Stimulated activated CD4-positive, alpha-beta T cell treated with anti-CD3 and anti-CD28 coated beads, Interleukin-12 subunit alpha, Interleukin-12 subunit beta, amount 100 ng/mL, for 24 hours (primary cell): ENCODE measurements at places on chromosomes 5 and 9.

DNA sequence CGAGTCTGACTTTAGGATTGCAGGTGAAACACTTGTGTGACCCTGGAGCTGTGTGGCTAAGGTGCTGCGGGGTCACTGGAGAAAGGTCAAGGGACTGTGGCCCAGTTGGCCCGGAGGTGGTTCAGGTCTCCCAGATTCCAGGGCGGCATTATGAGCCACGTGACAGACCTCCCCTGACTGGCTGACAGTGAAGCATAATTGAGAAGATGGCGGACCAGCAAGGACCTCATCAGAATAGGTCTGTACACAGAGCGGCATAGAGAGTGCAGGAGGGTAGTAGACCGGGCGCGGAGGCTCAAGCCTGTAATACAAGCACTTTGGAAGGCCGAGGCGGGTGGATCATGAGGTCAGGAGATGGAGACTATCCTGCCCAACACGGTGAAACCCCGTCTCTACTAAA is 815 bp upstream of the ODF2 start:
- DNase-seq = no peak

DNA sequence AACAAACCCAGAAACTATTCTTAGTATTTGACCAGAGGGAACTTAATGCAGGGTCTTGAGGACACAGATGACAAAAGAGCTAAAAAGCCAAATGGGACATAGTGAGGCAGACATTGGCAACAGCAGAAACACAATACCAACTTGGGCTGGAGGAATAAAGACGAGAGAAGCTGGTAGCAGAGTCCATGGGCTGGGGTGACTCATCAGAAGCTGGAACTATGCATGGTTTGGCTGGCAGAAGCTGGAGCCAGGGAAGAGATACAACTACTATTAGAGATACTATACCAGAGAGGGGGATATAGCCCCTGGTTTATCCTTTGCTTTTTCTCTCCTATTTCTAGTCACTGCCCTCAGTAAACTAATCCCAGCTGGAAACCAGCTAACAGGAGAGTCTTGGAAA is 29.2 kb upstream of the DPYSL3 start:
- DNase-seq = no peak

- DNase-seq = no peak
These were observed 3.9 kb downstream of the MEGF9 start for GRCh38 chr9:120710110-120710981.

DNA sequence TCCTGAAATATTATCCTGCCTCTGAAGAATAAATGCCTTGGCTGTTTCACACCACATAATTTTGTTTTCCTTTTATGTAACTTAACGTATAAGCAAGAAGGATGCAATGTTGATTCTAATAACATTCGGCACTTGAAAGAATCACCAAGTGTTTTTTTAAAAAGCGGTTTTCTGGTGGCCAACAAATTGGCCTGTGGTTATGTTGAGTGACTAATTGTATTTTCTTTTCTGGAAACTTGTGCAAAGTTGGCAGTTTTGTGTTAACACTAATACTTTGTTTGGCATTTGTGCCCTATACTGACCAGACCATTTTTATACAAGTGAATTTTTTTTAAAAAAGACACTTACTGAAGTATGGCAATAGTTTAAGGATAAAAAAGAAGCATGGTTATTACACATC is 452.7 kb downstream of the BNC2 start:
- DNase-seq = no peak

DNA sequence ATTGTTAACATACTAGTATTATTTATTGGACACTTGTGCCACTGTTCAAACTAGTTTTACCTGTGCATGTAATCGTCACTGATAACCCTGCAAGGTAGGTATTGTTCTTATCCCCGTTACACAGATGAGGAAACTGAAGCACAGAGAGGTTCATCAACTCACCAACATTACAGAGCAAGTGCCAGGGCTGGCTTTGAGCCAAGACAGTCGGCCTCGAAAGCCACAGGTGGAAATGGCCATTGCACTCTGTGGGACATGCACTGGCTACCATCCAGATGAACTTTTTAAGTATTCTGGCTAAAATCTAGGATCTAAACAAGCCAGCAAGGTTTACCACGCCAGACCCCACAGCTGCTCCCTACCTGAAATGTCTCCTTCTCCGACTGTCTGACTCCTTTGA is 57.9 kb downstream of the TEX10 start:
- DNase-seq = no peak

GRCh38 chr5:68194386-68194785 is 21.2 kb upstream of the PIK3R1 start:
- no peak for DNase-seq

- DNase-seq = no peak
These were observed 688.6 kb upstream of the SEMA6A start for GRCh38 chr5:117263231-117263630.

DNA sequence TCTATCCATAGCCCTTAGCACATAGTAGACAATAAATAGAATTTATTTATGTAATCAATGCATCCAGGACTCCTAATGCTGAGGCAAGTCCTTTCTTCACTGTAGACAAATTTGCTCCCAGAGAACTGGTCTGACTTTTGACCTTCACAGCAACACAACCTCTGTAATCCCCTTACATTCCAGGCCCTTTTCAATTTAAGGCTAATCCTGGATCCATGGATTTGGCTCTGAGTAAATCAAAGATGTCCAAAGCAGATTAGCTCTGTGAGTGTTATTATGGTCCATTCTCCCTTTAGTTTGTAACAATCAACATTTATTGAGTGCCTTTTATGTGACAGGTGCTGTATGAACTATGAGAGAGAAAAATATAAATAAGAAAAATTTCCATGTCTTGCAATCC is 27.4 kb upstream of the TMC1 start:
- no peak for DNase-seq

DNA sequence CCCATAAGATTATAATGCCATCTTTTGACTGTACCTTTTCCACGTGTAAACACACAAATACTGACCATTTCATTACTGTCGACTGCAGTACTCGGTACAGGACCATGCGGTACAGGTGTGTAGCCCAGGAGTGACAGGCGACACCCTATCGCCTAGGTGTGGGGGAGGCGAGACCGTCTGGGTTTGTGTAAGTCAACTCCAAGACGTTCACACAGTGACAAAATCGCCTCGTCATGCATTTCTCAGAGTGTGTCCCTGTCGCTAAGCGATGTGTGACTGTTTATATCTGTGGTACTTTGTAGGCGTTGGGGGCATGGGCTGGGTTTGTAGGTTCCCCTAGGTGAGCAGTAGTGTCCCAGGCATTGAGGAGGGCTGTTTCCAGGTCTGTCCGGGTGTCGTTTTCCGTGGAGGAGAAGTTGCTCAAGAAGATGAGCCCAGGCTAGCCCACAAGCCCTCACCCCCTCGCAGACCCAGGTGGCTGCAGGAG is 20.3 kb downstream of the NEK6 start:
- no peak for DNase-seq

GRCh38 chr5:122942164-122942914 is 94.2 kb downstream of the PPIC start:
- DNase-seq = no peak
